LoVo (cell line): ENCODE measurements at places on chromosomes 2 and 18.

DNA sequence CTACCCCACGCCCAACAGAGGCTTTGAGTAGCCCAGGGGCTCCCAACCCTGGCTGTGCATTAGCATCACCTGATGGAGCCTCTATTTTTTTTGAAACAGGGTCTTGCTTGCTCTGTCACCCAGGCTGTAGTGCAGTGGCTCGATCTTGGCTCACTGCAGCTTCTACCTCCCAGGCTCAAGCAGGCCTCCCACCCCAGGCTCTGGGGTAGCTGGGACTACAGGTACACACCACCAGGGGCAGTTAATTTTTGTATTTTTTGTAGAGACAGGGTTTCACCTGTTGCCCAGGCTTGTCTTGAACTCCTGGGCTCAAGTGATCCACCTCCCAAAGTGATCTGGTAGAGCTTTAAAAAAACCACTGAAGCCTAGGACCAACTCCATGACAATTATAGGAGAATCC is 394.8 kb upstream of the ATP5MC3 start:
- no peak for DNase-seq

DNA sequence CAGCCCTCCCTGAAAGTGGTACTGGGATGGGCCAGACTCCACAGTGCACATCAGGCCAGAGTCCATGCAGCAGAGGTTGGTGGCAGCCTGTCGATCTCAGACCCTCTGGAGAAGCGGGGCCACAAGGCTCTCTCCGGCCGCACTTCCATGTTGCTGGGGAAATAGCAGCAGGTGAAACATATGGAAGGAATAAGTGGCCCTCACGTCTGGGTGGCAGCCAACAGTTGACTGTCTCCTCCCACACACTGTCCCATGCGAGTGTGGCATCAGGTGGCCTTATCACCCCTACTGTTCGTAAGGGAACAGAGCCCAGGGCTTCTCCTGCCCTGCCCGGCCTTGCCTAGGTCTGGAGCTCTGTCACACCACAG is 58.1 kb upstream of the FOSL2 start:
- no peak for DNase-seq

DNA sequence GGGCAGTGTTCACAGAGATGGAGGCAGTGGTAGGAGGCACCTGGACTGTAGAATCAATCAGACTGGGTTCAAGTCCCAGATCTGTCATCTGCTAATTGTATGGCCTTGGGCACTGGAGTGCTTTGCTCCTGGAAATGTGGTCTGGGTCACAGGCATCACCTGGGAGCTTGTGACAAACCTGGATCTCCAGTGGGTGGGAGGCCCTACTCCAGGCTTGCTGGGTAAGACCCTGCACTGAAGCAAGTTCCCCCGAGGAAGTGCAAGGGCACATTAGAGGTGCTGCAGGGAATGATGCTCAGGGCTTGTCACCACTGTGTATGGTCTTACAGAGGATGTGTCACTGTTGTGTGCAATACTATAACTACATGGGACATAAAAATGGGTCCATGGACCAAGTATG is 220.5 kb upstream of the ID2 start:
- no peak for DNase-seq

DNA sequence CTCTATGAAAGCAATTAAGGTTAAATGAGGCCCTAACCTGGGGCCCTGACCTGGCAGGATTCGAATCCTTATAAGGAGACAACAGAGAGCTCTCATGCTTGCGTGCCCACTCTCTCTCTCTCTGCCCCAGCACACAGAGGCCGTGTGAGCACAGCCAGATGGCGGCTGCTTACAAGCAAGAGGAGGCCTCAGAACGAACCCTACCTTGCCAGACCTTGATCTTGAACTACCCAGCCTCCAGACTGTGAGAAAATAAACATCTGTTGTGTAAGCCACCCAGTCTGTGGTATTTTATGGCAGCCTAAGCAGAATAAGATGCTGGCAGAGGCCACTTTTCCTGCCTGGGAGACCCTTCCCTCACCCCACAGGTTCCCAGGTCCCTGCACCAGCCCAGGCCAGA is 5.2 kb upstream of the UBE2F start:
- no peak for DNase-seq

DNA sequence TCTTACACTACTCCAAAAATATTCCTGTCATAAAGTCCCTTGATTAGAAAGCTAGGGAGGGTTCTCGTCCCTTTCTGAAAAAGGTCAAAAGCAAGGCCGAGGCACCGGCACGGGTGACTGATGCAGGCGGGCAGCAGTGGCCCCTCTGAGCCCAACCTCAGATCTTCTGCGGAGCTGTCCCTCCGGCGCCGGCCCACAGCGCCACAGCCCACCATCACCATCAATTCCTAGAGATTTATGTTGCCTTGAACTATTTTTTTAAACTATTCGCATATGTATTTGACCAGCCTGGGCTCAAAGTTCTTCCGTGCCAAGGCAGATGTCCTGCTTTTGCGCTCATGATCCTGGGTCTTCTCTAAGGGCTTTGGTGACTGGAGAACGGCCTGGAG is 26.8 kb downstream of the PRELID3A start:
- no peak for DNase-seq
